ENCODE measurements at places on chromosomes 6 and 20.

DNA sequence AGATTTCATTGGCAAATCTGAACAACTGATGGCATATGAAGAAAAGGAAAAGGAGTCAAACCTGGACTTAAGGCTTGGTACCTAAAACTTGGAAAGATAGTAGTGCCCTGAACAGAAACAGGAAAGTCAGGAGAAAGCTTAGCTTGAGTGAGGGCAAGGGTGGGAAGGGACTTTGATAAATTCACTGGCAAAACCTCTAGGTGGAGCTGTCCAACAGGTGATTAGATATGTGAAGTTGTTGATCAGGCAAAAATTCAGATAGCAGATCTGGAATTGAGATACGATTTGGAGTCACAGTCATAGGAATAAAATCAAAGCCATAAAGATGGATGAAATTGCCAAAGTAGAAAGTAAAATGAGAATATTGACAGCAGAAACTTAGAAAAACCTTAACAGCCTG lies 16.1 kb upstream of the ZNF292 start:
- DNase-seq, result peak; percentile 10

DNA sequence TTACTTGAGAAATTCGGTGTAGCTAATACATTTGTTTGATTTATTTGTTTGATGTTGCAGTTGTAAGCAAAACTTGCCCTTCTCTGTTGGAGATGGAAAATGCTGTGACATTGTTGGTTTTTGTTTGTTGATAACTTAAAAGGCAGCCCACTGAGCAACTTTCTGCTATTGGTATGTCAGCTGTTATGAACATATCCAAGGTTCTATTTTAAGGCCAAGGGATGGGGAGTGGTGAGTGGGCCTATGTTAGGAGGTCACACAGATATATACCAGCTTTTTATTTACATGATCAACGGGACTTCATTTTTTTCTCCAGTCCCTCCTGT lies 5.7 kb downstream of the QKI start:
- DNase-seq, result no peak

DNA sequence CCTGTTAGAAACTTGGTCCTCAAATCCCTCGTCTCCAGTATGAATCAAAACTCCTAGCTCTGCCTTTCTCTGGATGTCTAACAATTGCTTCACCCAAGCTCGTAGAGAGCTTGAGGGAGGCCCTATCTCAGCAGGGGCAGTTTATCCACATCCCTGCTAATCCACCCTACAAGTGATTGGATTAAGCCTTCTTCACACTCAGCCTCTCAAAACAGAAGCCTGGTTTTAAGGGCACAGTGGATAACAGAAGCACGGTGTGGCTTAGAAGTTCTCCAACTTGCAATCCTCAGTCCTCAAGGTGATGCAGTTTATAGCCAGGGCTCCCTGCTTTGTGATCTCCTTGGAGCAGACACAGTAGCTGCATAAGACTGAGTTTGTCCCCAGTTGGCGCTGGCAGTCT lies 383.9 kb downstream of the KIF16B start:
- DNase-seq, result no peak

DNA sequence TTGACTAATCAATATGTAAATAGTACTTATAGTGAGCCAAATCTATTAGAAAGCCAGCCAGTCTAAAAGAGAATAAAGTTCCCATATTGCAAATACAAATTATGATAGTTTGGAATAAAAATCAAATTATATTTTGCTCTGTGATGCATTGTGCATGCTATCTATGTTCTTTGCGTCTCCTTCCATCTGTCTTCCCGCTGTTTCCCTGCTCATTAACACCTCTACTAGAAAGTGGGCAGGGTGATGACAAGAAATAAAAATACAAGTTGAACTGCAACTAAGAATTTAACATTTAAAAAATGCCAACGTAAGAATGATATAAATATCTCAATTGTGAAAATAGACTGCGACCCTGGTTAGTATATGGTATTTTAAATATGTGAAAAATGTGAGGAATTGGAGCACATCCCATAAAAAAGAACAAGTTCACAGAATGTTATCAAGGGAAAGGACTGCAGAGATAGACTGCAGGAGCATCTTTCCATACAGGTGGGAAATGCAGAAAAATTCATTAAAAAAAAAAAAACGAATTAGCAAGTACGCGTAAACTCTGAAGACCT lies 157.6 kb upstream of the PDE7B start:
- no peak for DNase-seq

DNA sequence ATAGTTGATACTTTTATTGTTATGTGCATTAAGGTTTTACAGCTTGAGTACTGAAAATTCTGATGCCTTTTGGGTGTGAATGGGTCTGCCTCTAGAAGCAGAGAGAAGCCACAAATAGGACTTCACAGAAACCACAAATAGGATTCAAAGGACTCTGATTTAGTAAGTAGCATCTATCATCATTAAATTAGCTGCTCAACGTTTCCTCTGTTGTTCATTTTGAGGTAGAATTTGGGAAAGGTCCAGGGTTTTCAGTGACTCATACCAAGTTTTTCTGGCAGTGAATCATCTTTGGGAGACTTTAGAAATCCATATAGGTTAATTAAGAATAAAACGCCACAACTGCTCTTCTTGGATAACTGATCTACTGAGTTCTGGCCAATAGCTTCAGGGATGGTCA lies 105.1 kb downstream of the PHF3 start:
- no peak for DNase-seq

DNA sequence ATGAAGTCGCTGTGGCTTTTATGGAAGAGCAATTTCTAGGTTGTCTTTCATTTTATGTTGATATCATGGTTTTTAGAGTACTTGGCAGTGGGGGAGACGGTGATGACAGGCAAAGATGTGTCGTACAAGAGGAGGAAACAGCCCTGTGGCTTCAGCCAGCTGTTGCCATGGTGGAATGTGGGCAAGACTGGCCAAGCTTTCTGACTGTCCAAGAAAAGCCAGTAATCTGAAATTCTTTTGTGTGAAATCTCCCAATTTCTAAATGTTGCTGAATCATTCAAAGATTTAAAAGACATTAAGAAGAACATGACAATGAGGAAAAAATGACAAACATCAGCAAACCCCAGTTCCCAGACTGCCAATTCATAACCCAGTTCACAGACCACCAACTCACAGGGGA lies 23.1 kb downstream of the PFDN4 start:
- DNase-seq, result no peak

GRCh38 chr6:150632785-150633485 lies 33.2 kb downstream of the PLEKHG1 start:
- no peak for DNase-seq

GRCh38 chr6:15265787-15266186 lies 19.9 kb downstream of the JARID2 start:
- DNase-seq, result no peak

DNA sequence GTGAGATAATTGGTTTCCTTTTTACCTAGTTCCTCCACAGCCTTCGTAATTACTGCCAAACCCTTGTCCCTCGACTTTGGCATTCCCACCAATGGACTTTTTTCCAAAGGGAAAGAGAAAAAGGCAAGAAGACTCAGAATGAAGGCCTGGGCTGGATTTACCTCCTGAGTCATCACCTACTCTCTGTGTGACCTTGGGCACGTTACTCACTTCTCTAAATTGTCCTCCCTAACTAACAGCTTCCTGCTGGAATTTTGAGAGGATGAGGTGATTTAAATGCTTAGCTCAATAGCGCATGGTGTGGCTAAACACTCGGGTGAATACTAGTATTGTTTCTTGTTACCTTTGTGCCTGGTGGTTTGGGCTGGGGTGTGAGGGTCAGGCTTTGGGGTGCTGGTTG lies 146.6 kb downstream of the DHX35 start:
- no peak for DNase-seq

All from stimulated activated CD8-positive, alpha-beta memory T cell treated with anti-CD3 and anti-CD28 coated beads, Interleukin-15, amount 100 ng/mL, for 1 hour (primary cell).